ENCODE measurements at places on chromosomes 3 and 15. TPM values are rescaled to one million over a fixed set of nuclear protein-coding genes. Genes with fewer than 3 reads are reported as not detected.
A peak's percentile ranks its signal among the peaks of the same experiment; 100 is the strongest.

- H3K4me1 ChIP-seq: peaks cover 6% of the 10 kb centered on the region
- DNase-seq: no peak
- no peak overlapping the region for H3K4me3 ChIP-seq
- H3K36me3 ChIP-seq: peaks cover 15% of the 10 kb centered on the region
- no peak overlapping the region for H3K27ac ChIP-seq
- H3K27me3 ChIP-seq: peaks cover 8% of the 10 kb centered on the region
Observed at GRCh38 chr15:56804938-56805337, 71.6 kb upstream of the ZNF280D start.

DNA sequence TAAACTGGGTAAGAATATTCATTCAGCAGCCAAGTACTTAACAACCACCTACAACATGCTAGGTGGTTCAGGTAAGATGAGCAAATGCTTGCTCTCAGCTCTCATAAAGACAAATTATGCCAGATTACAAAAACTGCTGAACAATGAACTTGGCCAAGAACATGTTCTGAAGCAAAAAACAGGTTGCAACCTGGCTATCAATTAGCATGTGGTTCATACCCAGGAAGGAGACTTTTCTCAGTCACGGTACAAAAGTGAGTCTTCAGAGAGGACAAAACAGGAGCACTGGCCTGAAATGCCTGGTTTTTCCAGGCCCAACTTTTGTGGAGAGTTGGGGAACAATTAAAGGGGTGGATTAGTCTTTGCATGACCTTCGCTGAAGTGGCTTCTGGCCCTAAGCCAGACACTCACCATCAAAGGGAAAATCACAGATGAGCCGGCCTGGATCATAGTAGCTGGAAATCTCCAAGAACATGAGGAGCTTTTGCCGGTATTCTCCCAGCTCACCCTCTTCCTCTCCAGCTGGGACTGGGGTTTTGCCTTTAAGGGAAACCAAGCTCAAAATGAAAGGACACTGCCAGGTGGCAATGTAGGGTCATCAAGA lies 7.6 kb upstream of the PLA2G4F start:
- H3K4me1 ChIP-seq: no peaks in the 10 kb centered on the region
- no peak overlapping the region for H3K27ac ChIP-seq
- H3K4me3 ChIP-seq: no peak overlapping the region
- H3K27me3 ChIP-seq: no peaks in the 10 kb centered on the region

- no peaks in the 10 kb centered on the region for H3K36me3 ChIP-seq
- H3K27me3 ChIP-seq: peaks cover 11% of the 10 kb centered on the region
- no peak overlapping the region for H3K4me3 ChIP-seq
- H3K27ac ChIP-seq: no peak overlapping the region
- DNase-seq: no peak
Observed at GRCh38 chr3:64454179-64454578, 228.9 kb upstream of the PRICKLE2 start.

- DNase-seq: no peak
- no peaks in the 10 kb centered on the region for H3K27me3 ChIP-seq
- H3K27ac ChIP-seq: no peak overlapping the region
- peaks cover 42% of the 10 kb centered on the region for H3K4me1 ChIP-seq
- H3K4me3 ChIP-seq: no peak overlapping the region
- no peaks in the 10 kb centered on the region for H3K36me3 ChIP-seq
Observed at GRCh38 chr15:70545526-70545925, 217.8 kb downstream of the UACA start.

DNA sequence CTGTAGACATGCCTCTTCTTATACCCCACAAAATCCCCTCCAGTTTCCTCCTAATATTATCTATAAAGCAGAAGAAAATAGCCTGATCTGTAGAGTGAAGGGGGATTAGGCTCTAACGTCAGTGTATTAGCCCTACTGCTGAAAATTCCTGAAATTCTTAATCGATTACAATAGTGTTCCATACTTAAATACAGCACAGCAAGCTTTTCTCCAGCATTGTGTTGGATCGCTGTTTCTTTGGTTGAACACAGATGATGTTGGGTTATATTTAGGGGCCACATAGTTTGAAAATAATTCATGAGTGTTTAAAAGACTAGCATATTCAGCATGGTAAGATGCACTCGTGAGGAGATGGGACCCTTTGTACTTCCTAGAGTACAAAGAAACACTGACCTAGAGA lies 52.5 kb downstream of the PIAS1 start:
- H3K27me3 ChIP-seq: no peaks in the 10 kb centered on the region
- H3K36me3 ChIP-seq: peaks cover 29% of the 10 kb centered on the region
- no peak for DNase-seq
- H3K4me1 ChIP-seq: peaks cover 38% of the 10 kb centered on the region
- no peak overlapping the region for H3K4me3 ChIP-seq

DNA sequence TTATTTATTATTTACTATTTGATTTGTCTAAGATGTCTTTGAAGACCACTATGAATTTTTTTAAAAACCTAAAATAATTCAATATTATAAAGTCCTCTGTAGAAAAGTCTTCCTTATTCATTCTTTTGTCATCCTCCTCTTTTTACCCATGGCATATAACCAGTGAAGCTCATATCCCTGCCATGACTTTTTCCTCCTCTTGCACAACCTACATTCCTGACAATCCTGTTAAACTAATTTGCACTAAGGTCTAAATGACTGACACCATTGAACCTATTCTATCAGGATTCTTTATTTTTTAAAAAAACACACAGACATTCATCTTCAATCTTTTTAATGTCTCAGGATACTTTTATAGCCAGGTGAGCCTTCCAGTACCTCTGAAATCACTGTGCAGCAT lies 159.9 kb upstream of the SLC2A2 start:
- no peak for DNase-seq
- no peaks in the 10 kb centered on the region for H3K27me3 ChIP-seq
- peaks cover 5% of the 10 kb centered on the region for H3K36me3 ChIP-seq
- no peak overlapping the region for H3K27ac ChIP-seq

DNA sequence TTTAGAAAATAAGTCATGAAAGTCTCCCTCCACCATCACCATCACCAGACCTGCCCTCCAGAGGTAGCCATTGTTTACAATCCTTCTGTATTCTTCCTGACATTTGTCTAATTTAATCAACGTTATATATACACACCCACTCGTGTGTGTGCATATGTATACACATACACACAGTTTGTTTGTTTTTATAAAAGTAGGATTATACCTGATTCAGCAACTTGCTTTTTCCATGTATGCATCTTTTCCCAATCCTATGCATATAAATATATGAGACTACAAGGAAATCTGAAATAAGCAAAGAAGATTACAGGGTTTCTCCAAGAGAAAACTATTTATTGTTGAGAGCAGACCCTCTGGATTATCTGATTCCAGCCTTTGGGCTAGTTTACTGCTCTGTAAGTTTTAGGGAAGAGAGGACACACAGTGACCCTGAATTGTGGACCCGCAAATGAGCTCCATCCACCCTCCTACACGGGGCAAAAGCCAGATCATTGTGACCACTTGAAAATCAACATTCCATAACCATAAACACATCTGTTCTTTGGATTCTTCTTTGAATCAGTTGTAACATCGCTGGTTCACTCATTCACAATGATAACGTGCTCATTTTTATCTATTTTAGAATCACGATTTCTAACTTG lies 104.3 kb downstream of the CPN2 start:
- H3K27ac ChIP-seq: no peak overlapping the region
- no peaks in the 10 kb centered on the region for H3K36me3 ChIP-seq
- DNase-seq: no peak
- no peaks in the 10 kb centered on the region for H3K4me1 ChIP-seq
- H3K27me3 ChIP-seq: peaks cover 5% of the 10 kb centered on the region

DNA sequence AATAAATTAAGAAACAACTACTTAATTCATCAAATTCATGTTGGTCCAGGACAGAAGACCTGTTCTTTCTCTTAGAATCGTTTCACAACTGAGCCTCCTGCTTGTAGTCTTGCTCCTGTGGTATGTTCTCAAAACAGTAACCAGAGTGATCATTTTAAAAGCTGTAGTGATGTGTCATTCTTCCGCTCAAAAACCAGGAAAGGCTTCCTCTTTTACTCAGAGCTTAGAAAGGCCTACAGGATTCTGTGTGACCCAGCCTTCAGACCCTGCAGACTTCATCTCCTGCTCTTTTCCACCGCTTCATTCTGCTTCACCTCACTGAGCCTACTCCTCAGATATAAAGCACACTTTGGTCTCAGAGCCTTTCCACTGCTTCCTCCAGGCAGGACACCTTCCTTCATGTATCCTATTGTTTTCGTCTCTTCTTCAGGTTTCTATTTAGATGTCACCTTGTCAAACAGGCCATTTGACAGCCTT lies 22.7 kb downstream of the ST6GAL1 start:
- peak; percentile 37 for DNase-seq
- peak overlapping the region; percentile 21 for H3K4me3 ChIP-seq
- peak overlapping the region; percentile 86 for H3K27ac ChIP-seq

GRCh38 chr15:43511012-43511885 lies 6.2 kb upstream of the MAP1A start:
- H3K4me1 ChIP-seq: peaks cover 35% of the 10 kb centered on the region
- no peaks in the 10 kb centered on the region for H3K36me3 ChIP-seq
- H3K4me3 ChIP-seq: peak overlapping the region; percentile 86

DNA sequence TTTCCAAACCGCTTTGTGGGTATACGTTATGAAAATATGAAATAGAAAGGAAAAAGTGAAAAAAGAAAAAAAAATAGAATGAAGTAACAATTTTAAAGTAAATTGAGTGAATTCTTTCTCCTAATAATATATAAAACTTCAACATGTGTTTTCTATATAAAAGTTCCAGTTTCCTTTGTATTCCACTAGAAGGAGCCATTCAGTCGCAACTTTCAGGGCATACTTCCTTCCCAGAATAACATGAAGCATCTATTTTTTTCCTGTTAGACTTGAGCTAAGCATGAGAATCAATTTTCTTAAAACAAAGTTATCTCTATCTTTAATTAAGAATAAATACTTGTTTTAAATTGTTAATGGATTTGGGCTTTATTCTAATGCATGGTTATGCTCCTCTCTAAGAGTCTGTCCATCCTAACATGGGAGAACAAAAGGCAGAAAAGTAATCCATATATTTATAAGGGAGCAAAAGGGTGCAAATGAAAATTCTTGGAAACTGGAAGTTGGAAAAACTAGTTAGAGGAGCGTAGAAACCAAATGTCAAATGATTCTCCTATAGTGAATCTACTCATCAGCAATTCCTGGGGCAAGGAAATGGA lies 16.0 kb upstream of the VGLL3 start:
- no peaks in the 10 kb centered on the region for H3K27me3 ChIP-seq
- no peak for DNase-seq
- no peaks in the 10 kb centered on the region for H3K36me3 ChIP-seq
- H3K27ac ChIP-seq: no peak overlapping the region

GRCh38 chr3:11568503-11569155 lies 75.1 kb downstream of the VGLL4 start:
- no peak overlapping the region for H3K27ac ChIP-seq
- no peaks in the 10 kb centered on the region for H3K4me1 ChIP-seq

- H3K27ac ChIP-seq: peak overlapping the region; percentile 74
- H3K4me1 ChIP-seq: peaks cover 23% of the 10 kb centered on the region
- H3K27me3 ChIP-seq: no peaks in the 10 kb centered on the region
- no peaks in the 10 kb centered on the region for H3K36me3 ChIP-seq
Observed at GRCh38 chr3:129576514-129577352, 29.7 kb downstream of the PLXND1 start.

GRCh38 chr3:158200955-158201354 lies 91.1 kb downstream of the RSRC1 start:
- H3K27ac ChIP-seq: no peak overlapping the region
- H3K4me1 ChIP-seq: no peaks in the 10 kb centered on the region
- peaks cover 67% of the 10 kb centered on the region for H3K36me3 ChIP-seq
- H3K4me3 ChIP-seq: no peak overlapping the region
- no peak for DNase-seq

DNA sequence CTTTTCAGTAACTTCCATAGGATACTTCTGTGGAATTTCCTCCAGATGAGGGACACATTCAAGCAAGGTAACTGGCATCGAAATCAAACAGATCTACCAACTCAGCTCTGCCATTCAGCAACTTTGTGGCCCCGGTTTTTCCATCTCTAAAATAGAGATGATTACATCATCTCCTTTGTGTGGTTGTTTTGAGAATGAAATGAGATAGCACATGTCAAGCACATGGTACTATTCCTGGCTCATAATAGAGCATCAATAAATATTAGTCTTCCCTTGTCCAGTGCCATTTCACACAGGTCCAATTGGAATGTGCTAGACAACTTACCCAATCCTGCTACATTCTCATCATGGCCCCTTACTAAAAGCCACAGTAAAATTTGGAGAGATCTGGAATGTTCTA lies 24.2 kb upstream of the TM4SF4 start:
- H3K27ac ChIP-seq: no peak overlapping the region
- H3K27me3 ChIP-seq: peaks cover 11% of the 10 kb centered on the region
- no peak for DNase-seq
- H3K4me3 ChIP-seq: no peak overlapping the region
- H3K36me3 ChIP-seq: no peaks in the 10 kb centered on the region
- H3K4me1 ChIP-seq: no peaks in the 10 kb centered on the region

DNA sequence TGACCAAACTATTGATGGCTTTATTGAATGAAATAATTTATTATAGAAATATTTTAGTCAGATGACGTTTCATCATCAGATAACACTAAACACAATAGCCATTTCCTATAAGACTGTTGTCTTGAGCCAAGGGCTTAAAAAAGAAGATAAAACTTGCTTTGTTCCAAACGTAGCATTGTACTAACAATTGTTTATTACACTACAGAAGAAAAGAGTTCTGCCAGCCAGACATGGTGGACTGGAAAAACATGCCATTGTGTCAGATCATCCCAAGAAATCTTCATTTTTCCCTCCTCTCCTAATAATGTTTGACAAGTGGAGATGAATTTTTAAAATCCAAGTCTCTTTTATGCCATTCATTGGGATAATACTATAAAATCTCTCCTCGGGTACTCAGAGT lies 203.3 kb downstream of the CDIN1 start:
- H3K4me1 ChIP-seq: peaks cover 12% of the 10 kb centered on the region
- peaks cover 2% of the 10 kb centered on the region for H3K36me3 ChIP-seq
- no peak overlapping the region for H3K27ac ChIP-seq
- DNase-seq: no peak

DNA sequence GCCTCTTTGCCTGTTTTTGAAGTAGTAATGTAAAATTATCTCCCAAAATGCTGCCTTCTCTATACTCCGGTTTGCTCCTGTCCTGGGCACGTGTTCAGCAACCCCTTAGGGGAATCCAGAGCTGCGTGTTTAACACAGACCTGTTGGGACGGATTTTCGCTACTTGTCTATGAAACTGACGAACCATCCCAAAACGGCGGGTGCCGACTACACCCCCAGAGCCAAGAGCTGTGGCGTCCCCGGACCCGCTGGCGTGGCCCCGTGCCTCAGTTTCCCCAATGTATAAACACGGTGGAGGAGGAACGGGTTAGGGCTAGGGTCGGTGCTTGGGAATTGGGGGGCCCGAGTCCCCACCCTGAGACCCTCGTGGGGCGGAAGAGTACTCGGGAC lies 473 bp downstream of the FHIT start:
- peaks cover 2% of the 10 kb centered on the region for H3K27me3 ChIP-seq
- H3K4me3 ChIP-seq: peak overlapping the region; percentile 91
- H3K27ac ChIP-seq: peak overlapping the region; percentile 83
- H3K36me3 ChIP-seq: no peaks in the 10 kb centered on the region
- peak; percentile 40 for DNase-seq

Gene ANKRD34C
- total RNA-seq: not detected

Gene SNRK
- 24.4 TPM for total RNA-seq

Gene GPR176
- total RNA-seq: 0.21 TPM

Gene TTC21A
- 1.8 TPM for total RNA-seq

All from activated CD4-positive, alpha-beta memory T cell treated with anti-CD3 and anti-CD28 coated beads for 36 hours (primary cell).